CD8-positive, alpha-beta T cell (primary cell): ENCODE measurements at places on chromosomes 3 and 15.

GRCh38 chr3:71228156-71228866, 355.2 kb downstream of the FOXP1 start:
- no peak for DNase-seq

- DNase-seq: no peak
These were observed 234.0 kb downstream of the RPLP1 start for GRCh38 chr15:69686626-69687025.

GRCh38 chr3:125236331-125236903, 23.9 kb upstream of the SLC12A8 start:
- DNase-seq: no peak

DNA sequence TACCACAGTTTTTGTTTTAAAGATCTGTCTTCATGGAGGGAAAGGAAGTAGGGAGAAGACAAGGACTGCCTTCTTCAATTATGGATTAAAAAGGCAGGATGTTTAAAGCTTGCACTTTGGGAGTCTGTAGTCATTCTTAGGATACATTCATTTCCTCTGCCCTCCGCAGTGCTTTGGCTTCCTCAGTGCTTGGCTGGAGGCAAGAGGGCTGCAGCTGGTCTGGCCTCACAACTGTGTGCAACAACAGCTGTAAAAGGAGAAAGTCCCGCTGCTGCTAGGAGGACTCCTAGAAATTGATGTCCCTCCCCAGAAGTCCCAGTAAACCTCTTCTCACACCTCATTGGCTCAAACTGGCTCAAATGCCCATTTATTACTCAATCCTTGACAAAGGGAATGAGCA, 54.4 kb upstream of the PPP2R3A start:
- no peak for DNase-seq

GRCh38 chr3:194249323-194250097, 101.6 kb downstream of the CPN2 start:
- no peak for DNase-seq

GRCh38 chr15:26179906-26180305, 316.8 kb upstream of the ATP10A start:
- no peak for DNase-seq

DNA sequence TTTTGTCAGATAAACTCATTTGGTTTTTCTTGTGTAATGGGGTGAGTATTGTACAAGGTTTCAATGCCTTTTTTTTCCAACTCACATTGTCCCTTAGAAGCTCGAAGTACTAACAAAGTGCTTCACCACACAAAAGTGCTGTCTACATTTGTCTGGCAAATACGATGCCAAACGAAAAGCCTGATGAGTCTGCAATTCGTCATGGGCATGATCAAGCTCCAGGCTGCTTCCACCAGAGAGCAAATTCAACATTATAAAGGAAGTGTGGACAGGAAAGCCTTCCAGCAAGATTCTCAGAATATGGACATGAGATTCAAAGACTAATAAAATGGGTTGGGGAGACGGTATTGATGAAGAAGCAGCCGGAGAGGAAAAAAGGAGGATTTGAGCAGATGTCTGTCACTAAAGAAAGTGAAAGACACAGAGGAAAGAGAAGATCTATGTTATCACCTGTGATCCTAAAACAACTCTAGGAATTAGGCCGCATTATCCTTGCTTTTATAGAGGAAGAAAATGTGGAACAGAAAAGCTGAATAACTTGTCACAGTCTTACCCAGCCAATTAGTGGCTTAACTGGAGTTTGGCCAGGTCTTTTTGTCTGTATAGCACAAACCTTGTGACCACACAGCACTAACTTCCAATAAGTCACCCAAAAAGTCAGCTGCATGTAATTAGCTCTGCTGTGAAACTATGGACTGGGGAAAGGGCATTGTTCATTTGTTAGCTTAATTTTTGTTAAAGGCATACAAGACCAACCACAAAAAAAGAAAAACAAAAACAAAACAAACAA, 494.8 kb downstream of the FHIT start:
- DNase-seq: no peak
